ENCODE measurements at places on chromosomes 2 and 18.

DNA sequence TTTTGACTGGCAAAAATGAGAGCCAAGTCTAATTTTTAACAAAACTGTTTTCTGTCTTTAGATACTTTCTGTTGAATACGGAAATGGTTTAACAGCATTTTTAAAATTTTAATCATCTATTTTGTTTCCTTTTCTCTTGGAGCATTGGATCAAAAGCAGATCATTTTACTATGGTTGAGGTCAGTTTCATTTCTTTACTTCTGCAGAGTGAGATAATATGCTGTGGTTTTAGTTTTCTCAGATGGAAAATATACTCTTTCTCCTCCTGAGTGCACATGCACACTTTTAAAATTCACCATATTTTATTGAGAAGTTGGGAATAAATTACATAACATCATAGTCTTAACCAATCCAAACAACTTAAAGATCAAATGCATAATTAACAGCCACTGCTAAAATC, 283.3 kb downstream of the SLC8A1 start:
- DNase-seq, result no peak

GRCh38 chr18:79405019-79405780, 9.5 kb downstream of the NFATC1 start:
- DNase-seq, result no peak

GRCh38 chr2:181812106-181812743, 79.3 kb upstream of the ITPRID2 start:
- no peak for DNase-seq

GRCh38 chr18:50627594-50628532, 68.0 kb downstream of the MAPK4 start:
- DNase-seq, result no peak

GRCh38 chr18:77271576-77272481, 22.2 kb downstream of the GALR1 start:
- no peak for DNase-seq

DNA sequence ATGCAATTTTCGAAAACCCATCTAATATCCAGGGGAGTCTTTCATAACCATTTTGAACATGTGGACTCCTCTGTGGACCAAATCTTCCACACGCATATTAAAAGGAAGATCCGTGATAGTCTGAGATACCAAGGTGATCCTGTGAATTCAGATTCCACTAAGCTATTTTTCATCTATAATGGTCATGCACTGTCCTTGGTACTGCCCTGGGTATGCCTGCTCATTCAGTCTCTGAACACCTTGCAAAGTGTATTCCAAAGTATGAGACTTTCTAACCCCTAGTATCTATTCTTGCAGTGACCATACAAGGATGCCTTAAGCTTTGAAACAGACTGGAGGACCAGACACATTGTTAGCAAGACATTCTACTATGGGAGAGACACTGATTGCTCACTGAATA, 217.6 kb upstream of the CCDC150 start:
- no peak for DNase-seq

DNA sequence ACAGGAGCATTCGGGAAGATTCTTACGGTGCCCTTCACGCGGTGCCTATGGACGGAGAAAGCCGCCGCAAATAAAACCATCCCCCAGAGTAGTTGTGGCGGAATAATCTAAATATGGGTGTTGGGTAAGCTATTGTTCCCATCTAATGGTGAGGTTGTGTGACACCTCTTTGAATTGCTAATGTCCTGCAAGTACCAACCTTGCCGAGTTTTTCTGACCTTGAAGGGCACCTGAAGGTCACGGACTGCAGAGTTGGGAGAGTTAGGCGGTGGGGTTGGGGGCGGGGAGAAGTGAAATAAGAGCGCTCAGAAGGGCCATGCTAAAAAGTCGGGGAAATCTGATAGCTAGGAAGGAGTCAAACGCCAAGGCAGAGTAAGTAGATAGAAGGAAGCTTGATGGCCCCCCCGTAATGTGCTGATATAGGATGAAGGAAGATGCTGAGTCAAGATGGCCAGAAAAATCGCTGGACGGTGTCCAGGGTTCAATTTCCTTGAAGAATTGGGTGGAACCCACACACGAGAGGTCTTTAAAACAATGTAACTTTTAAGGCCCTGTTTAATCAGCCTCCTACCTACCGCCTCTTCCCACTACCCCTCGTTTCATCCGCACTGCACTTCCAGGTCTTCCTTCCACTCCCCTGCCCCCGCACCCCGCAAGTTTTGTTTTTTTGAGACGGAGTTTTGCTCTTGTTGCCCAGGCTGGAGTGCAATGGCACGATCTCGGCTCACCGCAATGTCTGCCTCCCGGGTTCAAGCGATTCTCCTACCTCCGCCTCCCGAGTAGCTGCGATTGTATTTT, 600 bp downstream of the KATNAL2 start:
- no peak for DNase-seq

GRCh38 chr18:70288851-70289328, at the start of gene SOCS6:
Gene SOCS6, plus strand, starts transcription at chr18:70289045. Its CDS starts 35,624 bp downstream, at chr18:70324669.
- DNase-seq, result peak; percentile 31

DNA sequence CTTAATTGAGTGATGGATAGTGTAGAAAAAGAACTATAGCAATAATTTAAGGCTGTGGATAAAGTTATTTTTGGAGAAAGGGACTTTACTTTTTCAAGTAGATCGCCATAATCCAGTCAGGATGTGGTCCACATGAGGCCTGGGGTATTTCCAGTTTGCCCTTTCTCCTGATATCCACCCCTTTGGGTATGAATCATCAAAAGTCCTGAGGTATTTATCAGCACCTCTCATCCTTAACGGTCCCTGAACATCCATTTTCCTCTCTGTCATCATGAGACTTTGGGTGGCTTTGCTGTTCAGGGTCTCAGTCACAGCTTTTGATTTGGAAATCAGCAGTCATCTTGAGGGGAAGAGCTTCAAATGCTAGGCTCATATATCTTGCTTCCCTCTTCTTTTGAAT, 39.3 kb upstream of the ELAC1 start:
- DNase-seq, result no peak

- DNase-seq, result no peak
These were observed 29.2 kb upstream of the UXS1 start for GRCh38 chr2:106223347-106223746.

- no peak for DNase-seq
These were observed 27.9 kb downstream of the SETBP1 start for GRCh38 chr18:44708451-44709083.
